GM23248 (cell line): ENCODE measurements at places on chromosomes 2 and 18.

GRCh38 chr2:168233726-168234406, 13.5 kb downstream of the STK39 start:
- no peak for DNase-seq

GRCh38 chr2:179441551-179441950, 176.9 kb upstream of the SESTD1 start:
- peak; percentile 56 for DNase-seq

DNA sequence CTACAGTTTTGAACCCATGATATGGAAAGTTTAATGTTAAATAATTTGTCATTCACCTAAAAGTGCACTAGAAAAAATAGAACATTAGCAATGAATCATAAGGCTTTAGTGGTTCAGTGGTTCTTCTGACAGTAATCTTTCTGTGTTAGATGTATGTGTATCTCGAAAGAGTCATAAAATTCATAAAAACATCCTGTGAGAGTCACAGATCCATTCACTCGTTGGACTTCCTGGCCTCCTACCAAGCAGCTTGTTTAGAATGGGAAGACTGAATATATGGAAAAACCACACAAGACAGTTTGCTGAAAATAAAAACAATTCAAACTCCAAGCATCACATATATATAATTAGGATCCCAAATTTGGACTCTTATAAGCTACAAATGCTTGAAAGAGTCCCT, 34.8 kb downstream of the ADNP2 start:
- peak; percentile 27 for DNase-seq

- DNase-seq = no peak
Observed at GRCh38 chr2:101551336-101551888, 76.5 kb upstream of the RFX8 start.

DNA sequence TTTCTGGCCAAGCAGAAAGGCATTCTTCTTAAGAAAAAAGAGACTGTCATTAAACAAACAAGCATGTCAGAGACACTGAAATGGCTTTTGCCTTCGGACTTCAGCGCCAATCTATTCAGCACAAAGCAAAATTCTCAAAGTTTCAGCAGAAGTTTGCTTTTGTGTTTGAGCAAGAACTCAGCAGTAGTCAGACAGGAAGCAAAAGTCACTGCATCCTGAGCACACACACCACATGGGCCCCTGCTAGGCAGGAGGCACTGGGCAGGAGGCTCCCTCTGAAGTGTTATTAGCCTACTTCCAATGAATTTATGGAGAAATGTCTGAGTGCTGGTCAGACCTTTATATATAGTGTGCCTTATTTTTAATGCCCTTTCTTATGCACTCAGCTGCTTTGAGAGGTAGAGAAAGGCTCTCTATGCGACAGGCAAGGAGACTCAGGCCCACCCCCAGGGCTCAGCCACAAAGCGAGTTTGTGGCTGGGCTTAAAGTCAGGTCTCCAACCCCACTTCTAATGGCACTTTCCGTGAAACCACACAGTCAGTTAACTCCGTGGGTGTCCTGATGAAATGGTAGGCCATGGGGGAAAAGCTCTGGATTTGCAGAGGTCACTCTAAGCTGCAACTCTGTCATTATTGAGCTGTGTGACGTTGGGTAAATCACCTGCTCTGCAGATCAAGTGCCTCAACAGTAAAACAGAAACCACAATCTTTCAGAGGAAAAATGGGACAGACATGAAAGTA, 161.0 kb upstream of the TMEM200C start:
- peak; percentile 75 for DNase-seq
